GOT3 (cell line): ENCODE measurements at places on chromosomes 5 and 9.

DNA sequence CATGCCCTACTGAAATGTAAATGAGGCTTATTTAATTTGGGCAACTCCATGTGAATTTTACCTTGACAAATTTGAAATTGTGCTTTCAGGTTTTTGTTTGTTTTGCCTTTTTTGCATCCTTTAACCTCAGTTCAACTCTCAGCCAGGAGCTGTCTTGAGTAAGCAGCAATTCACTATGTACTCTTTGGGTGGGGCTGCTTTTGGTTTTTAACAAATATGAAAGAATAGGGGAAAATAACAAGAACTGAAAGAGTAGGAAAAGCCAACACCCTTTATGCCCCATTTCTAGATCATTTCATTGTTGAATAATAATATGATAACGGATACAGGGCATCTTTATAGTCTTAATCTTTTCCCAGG, 192.0 kb downstream of the ARHGAP26 start:
- DNase-seq = no peak

DNA sequence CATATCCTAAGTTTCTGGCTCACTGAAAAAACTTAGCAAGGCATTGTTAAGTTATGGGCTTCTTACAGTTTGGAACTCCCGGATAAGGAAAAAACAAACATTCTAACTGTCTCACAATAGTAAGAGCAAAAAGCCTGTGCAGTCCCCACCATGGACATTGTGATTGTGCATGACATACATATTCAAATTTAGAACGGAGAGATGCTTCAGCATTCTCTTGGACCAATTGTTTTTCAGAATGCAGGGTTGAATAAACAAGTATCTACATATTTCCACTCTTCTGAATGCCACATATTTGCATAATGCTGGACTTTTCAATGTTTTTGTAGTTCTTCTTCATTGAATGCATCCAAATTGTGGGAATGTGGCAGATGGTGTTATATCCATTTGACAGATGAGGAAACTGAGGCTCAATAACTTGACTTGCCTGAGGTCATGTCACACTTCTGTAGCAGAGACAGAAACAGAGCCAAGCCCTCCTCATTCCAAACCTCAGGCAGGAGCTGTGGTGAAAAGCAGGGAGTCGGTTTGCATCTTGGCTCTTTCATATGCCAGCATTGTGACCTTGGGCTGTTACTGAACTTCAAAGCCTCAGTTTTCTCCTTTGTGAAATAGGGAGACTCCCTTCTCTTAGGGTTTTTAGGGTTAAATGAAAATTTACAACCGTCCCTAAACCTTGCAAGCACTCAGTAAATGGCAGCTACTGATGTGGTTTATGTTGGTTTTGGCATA, 95.1 kb downstream of the IQGAP2 start:
- no peak for DNase-seq

DNA sequence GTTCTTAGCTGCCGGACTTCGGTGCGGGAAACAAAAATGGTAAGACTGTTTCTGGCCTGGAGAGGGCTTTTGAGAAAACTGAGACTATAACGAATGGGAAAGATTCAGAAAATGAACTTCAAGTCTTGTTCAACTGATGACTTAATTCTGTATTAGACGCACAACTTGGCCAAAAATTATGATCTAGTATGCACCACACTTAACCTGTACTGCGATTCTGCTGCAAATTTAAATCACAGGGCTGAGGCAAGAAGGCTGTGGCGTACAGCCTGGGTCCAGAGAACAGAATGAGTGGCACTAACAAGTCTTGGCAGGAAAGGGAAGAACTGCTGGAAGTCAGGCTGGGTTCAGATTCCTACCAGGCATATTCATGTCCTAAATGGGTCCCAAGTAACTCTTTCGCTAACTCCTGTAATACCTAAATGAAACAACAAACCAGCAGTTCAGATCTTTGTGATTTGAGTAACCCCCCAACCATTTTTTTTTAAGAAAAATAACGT, 781 bp upstream of the COL23A1 start:
- no peak for DNase-seq

- no peak for DNase-seq
Measured at GRCh38 chr5:52854301-52854700, 66.6 kb downstream of the ITGA1 start.

GRCh38 chr5:143495110-143495509, 91.6 kb upstream of the NR3C1 start:
- DNase-seq = no peak
